Activated CD8-positive, alpha-beta T cell treated with anti-CD3 and anti-CD28 coated beads, Interleukin-2, amount 10 ng/mL, durations not matched to agents 7 days and 5 days (primary cell): ENCODE measurements at places on chromosomes 5 and 9. TPM values are rescaled to one million over a fixed set of nuclear protein-coding genes. Genes with fewer than 3 reads are reported as not detected.

Gene ITK
- total RNA-seq = 254 TPM

Gene ABO
- not detected for total RNA-seq

Gene ECSCR
- total RNA-seq = not detected

- H3K4me3 ChIP-seq = no peak overlapping the region
- H3K36me3 ChIP-seq = no peaks in the 10 kb centered on the region
- H3K4me1 ChIP-seq = peaks cover 30% of the 10 kb centered on the region
- peaks cover 68% of the 10 kb centered on the region for H3K27me3 ChIP-seq
These were observed 7.5 kb downstream of the LHX6 start for GRCh38 chr9:122221183-122221811.

GRCh38 chr9:35470894-35471293 lies 19.0 kb upstream of the RUSC2 start:
- no peak overlapping the region for H3K27ac ChIP-seq
- peaks cover 35% of the 10 kb centered on the region for H3K27me3 ChIP-seq
- H3K4me3 ChIP-seq = no peak overlapping the region

DNA sequence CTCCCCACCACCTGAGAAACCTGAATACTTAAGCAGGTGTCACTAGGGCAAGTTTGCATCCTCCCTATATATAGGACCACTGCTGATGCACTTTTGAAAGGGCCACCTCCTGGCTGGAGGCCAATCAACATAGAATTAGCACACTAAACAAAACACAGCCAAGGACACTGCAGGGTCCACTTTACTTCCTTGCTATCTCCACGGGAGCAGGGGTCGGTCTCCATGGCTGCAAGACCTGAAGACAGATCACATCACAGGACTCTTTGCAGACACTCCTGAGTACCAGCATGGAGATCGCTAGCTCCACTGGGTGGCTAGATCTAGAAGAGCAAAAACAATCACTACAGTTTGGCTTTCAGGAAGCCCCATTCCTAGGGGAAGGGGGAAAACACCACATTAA lies 72.3 kb downstream of the C9orf153 start:
- H3K36me3 ChIP-seq = no peaks in the 10 kb centered on the region
- DNase-seq = no peak
- H3K4me3 ChIP-seq = no peak overlapping the region
- H3K27ac ChIP-seq = no peak overlapping the region

DNA sequence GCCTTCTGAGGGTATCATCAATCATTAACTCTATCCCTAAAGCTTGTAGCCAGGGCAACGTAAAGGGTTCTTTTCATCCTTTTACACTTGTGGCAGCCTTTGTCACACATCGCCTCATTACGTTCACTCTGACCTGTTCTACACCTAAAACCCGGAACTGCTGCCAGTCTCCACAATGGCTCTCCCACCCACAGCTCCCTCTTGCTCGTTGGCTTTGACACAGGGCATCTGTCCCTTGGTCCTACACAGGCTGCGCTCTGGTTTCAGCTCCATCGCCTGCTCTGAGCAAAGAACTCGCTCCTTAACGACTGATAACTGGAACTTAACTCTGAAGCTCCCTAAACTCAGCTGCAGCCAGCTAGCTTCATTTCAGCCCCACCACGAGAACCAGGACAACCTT lies 112.8 kb upstream of the CTNND2 start:
- H3K36me3 ChIP-seq = no peaks in the 10 kb centered on the region
- no peaks in the 10 kb centered on the region for H3K4me1 ChIP-seq
- H3K4me3 ChIP-seq = no peak overlapping the region
- no peak for DNase-seq
